ENCODE measurements at places on chromosomes 12 and 14. TPM values are rescaled to one million over a fixed set of nuclear protein-coding genes. Genes with fewer than 3 reads are reported as not detected.

Gene RIPK3
- total RNA-seq: 22.7 TPM

Gene LGR5
- not detected for total RNA-seq

Gene NRL
- total RNA-seq: 2.2 TPM

- DNase-seq: no peak
- peaks cover 5% of the 10 kb centered on the region for H3K4me1 ChIP-seq
- H3K4me3 ChIP-seq: no peak overlapping the region
- H3K36me3 ChIP-seq: peaks cover 3% of the 10 kb centered on the region
- peaks cover 80% of the 10 kb centered on the region for H3K27me3 ChIP-seq
- H3K27ac ChIP-seq: no peak overlapping the region
These were observed 225.2 kb upstream of the RTL1 start for GRCh38 chr14:101128478-101129321.

GRCh38 chr12:6667559-6668210 lies 4.8 kb upstream of the ING4 start:
- no peak for DNase-seq
- H3K36me3 ChIP-seq: peaks cover 13% of the 10 kb centered on the region
- peaks cover 7% of the 10 kb centered on the region for H3K4me1 ChIP-seq
- H3K27ac ChIP-seq: no peak overlapping the region
- no peak overlapping the region for H3K4me3 ChIP-seq

- no peaks in the 10 kb centered on the region for H3K27me3 ChIP-seq
- H3K36me3 ChIP-seq: no peaks in the 10 kb centered on the region
- DNase-seq: no peak
- H3K4me1 ChIP-seq: peaks cover 13% of the 10 kb centered on the region
These were observed 7.6 kb downstream of the KRAS start for GRCh38 chr12:25242981-25243679.

DNA sequence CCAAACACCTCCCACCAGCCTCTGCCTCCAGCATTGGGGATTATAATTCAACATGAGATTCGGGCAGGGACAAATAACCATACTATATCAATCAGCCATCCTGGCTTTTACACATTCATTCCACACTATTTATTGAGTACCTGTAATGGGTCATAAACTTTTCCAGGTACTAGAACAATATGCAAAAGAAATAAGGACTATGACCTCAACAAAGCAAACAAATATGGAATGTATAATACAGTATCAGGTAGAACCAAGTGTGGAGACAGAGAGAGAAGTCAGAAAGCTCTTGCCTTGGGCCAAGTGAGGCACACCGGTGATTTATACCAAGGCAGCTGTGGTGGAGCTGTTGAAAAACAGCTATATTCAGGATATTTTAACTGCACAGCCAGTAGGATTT lies 116.3 kb downstream of the TSPAN8 start:
- H3K27ac ChIP-seq: no peak overlapping the region
- no peak overlapping the region for H3K4me3 ChIP-seq
- DNase-seq: no peak
- no peaks in the 10 kb centered on the region for H3K27me3 ChIP-seq
- no peaks in the 10 kb centered on the region for H3K36me3 ChIP-seq

All from T-helper 17 cell (primary cell).